ENCODE measurements at places on chromosomes 1 and 21. TPM values are rescaled to one million over a fixed set of nuclear protein-coding genes. Genes with fewer than 3 reads are reported as not detected.

FAM167B gene
- 3.0 TPM for total RNA-seq

PEA15 gene
- 258 TPM for total RNA-seq

GPR3 gene
- under 0.01 TPM for total RNA-seq

MXRA8 gene
- 540 TPM for total RNA-seq

CELF3 gene
- total RNA-seq: not detected

HES3 gene
- total RNA-seq: not detected

KCNA3 gene
- total RNA-seq: not detected

ACADM gene
- total RNA-seq: 55.7 TPM

NUDC gene
- 23.0 TPM for total RNA-seq

NBPF6 gene
- not detected for total RNA-seq

TMPRSS2 gene
- not detected for total RNA-seq

FAM72B gene
- 0.91 TPM for total RNA-seq

UBE2Q1 gene
- 29.3 TPM for total RNA-seq

ZNF593OS gene
- not detected for total RNA-seq

SPRR2E gene
- total RNA-seq: not detected

SLC25A44 gene
- 15.3 TPM for total RNA-seq

FMO5 gene
- 5.2 TPM for total RNA-seq

CLDN17 gene
- not detected for total RNA-seq

IBA57 gene
- 4.8 TPM for total RNA-seq

VHLL gene
- 0.22 TPM for total RNA-seq

AIRE gene
- not detected for total RNA-seq

OR2T3 gene
- not detected for total RNA-seq

SPRR2A gene
- total RNA-seq: not detected

GPR52 gene
- total RNA-seq: 3.3 TPM

SYDE2 gene
- total RNA-seq: 8.6 TPM

OR2AJ1 gene
- total RNA-seq: not detected

Data from articular chondrocyte of knee joint (primary cell).